IMR-90 (cell line): ENCODE measurements at places on chromosomes 7 and 10.

- no peak for DNase-seq
These were observed 307.8 kb downstream of the GPAM start for GRCh38 chr10:111875725-111876124.

- no peak for DNase-seq
These were observed 545.7 kb downstream of the LRMDA start for GRCh38 chr10:75977139-75977538.

DNA sequence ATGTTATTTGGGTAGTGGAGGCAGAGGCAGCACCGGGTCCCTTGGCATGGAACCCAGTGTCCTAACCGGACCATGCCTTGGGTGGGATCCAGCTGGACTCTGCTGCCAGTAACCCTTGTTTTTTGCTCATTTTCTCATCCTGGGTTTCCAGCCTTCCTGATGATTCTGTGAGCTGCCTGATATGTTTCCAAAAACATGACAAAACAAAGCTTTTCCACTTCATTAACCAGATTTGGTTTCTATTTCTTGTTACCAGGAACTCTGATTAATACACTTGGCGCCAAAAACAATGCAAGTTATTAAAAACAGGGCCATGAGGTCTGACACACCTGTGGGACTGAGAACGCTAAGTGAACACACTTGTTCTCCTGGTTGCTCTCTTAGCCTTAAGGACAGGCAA, 32.8 kb upstream of the DLG5 start:
- no peak for DNase-seq

- DNase-seq, result no peak
These were observed 537.4 kb upstream of the PFKP start for GRCh38 chr10:2529945-2530344.

DNA sequence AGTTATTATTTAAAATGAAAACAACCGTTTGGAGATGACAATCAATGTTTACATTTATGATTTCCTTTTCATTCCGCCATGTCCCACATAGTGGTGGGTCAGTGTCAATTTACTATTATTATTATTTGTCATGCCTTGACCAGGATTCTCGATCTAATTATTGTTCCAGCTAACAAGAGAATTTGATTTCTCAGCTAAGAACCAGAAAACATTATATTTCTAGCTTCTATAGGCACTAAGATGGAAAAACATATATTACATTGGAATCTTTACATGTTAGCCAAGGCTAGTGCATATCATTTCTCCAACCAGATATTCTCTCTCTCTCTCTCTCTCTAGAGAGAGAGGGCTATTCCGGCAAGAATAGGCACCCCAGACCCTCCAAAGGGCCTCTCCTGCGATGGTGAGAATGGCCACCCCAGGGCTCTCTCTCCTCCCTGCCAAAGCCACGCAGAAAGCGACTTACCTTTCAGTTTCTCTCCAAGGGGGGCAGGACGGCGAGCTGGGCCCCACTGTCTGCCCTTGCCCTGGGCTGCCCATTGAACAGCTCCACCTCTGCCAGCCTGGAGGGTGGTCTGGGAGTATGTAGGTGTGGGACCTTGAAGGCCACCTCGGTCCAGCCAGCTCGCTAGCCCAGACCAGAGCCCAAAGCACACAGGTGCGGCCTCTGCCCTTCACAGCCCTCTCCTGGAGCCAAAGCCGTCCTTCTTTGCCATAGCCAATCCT, 2.4 kb downstream of the HOXA3 start:
- DNase-seq, result no peak
